ENCODE measurements at places on chromosomes 6 and 20.
A peak's percentile ranks its signal among the peaks of the same experiment; 100 is the strongest.

- DNase-seq = no peak
Measured at GRCh38 chr6:82603871-82604270, 240.3 kb downstream of the TPBG start.

DNA sequence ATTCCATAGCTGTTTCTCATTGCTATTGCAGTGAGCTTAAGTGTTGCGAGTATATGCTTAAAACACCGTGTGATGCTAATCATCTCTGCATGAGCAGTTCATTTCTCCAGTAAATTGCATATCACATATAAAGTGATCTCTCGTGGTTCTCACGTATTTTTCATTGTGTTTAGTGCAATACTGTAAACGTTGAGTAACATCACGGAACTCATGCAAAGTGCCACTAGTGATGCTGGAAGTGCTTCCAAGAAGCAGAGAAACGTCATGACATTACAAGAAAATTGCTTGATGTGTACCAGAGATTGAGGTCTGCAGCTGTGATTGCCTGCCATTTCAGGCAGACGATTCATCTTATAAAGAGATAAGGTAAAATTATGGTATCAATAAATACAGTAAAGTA, 830.4 kb downstream of the GRIK2 start:
- DNase-seq = no peak

DNA sequence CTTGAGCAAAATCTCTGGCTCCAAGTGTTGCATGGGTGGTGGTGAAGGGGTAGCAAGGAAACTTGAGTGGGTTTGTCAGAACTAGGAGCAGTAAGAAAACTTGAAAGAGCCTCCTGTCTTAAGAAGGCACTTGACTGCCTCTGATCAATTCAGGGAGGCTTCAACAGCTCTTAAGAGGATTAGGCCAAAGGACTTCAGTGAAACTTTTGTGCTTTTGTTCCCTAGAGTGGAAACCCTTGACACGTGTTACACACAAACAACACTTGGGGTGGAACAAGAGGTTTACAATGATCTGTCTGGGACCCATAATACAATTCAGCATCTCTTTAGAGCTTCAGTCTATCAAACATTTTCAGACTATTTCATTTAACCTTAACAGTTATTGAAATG, 80.1 kb upstream of the ARMC2 start:
- DNase-seq = no peak

DNA sequence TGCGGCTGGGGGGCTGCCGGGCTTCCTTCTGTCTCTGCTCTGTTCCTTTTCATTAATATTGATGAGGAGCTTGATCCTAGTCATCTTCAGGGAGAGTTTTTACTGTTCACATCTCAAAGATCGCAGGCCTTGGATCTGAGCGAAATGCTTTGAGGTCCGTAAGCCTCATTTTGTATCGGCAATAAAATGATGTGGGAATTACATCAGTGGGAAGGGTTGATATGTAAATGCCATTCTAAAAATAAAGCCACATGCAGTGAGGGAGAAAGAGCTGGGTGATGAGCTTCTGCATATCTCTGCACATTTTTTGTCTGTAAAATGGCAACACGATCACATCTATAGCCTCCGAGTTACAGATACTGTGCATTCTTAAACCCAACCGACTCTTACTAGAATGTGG, 24.9 kb downstream of the CDH26 start:
- DNase-seq = no peak

DNA sequence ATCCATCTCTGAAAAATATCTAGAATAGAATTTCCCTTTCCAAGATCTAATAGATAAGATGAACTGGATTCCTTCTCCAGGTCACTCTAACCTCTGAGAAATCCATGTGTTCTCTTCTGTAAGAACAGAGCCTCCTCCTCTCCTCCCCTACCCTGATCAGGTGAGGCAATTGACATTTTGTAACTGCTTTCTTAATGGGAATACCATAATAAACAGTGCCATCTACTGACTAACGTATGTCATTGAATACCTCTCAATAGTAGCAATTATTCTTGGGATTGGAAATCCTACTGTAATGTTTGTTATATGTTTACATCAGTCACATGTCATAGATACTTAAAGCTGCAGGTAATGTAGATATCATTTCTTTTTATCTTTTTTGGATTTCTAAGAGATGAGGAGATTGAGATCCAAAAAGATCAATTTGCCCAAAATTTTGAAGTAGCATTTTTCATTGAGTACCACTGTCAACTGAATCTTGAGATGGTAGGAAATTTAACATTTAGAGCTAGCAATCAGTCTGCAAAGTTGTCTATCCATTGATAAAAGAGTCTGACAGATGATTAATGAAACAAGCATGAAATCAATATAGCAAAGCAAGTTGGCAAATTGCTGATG, 365.8 kb upstream of the HSF2 start:
- no peak for DNase-seq

GRCh38 chr6:142819603-142820337, 125.2 kb downstream of the HIVEP2 start:
- DNase-seq = peak; percentile 1

- no peak for DNase-seq
Measured at GRCh38 chr6:167137081-167137480, 14.2 kb downstream of the CCR6 start.

DNA sequence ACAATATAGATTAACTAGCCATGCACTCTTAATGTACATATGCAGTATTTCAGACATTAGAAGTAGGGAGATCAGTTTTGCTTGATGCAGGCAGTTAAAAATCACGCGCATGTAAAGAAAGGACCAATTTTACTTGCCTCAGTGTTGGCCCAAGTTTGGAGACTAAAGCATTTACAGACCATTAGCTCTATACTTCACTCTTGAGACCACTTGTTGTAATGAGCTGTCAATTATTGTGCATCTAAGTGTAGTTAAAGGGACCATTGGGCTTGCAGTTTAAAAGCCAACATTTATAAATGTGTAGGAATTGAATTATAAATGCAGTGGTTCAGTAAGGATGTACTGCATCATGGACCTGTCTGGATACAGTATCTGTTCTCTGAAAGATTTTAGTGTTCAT, 53.7 kb downstream of the PLCB4 start:
- no peak for DNase-seq

DNA sequence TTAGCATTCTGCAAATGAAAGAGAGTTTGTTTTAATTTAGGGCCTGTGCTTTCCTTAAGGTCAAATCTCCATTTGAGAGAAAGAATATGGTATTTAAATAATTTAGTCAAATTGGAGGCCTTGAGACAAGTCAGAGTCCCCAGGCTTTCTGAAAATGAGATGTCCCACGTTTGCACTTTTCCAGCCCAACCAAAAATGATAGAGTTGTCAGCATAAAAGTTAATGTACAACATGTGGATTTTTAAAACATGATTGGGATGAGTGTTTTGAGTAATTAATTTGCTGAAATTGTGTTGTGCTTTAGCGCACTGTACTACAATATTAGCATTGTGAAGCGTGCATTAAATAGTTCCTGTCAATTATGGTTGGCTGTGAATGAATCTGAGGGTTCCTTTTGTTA, 10.0 kb downstream of the CD83 start:
- no peak for DNase-seq

DNA sequence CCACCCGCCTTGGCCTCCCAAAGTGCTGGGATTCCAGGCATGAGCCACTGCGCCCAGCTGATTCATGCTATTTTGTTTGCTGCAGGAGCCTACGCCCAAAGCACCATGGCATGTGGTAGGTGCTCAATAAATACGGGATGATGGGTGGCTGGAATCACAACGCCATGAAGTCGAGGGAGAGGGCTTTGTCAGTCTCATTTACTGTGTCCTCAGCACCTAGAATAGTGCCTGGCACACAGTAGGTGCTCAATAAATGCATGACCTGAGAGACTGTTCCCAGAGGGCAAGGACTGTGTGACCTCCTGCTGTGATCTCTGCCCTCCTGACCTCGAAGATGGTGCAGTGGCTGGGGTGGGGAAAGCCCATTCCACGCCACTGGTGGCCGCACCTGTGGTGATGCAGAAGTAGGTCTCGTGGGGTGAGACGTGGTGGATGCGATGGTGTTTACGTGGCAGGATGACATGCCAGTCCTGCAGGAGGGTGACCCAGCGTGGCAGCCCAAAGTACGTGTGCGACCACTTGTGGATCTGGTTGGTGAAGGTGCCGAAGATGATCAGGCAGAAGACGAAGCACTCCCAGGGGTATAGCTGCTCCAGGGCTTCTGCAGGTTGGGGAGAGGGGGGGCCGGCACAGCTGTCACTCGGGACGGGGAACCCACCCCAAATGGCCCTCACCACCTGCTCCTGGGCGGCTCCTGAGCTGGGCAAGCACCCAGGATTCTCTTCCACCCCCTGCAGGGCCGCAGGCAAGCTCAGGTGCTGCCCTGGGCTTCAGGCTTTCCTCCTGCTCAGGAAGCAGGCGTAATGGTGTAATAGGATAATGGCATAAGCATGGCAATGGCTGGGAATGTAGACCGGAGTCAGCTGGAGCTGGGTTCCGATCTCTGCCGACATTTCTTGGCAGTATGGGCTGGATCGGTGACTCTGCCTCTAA, 14.9 kb upstream of the UBE2V1 start:
- no peak for DNase-seq

- DNase-seq = no peak
Measured at GRCh38 chr20:4546786-4547185, 174.9 kb upstream of the PRND start.

DNA sequence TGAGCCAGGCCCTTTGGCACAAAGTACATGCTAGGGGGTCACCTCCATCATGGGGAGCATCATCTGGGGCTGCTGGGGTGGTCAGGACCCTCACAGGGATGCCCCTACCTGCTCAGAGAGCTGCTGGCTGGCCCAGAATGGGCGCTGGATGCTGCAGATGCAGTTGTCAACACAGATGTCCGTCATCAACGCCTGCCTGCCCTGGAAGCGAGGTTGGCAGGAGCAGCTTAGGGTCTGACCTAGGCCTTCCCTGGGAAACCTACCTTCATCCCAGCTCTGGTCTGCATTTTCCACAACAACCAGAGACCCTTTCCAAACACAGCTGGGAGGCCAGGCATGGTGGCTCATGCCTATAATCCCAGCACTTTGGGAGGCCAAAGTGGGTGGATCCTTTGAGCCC, 88.0 kb downstream of the EDN3 start:
- no peak for DNase-seq

DNA sequence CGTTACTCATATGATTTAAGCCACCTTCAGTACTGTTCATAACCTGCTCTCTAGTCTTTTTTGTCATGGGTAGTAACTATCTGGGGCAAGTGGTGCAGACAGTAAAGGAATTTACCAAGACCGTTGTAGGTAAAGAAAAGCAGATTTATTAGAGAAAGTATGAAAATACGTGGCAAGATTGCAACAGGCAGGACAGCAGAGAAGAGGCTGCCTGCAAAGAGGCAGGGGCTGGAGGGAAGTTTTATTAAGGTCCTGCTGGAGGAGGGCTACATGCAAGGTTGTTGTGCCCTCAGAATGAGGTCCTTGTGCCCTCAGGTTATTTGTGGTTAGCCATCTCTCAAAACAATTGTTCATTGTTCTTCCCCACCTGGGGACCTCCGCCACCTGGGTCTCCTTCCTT, 444.3 kb downstream of the BCKDHB start:
- no peak for DNase-seq

DNA sequence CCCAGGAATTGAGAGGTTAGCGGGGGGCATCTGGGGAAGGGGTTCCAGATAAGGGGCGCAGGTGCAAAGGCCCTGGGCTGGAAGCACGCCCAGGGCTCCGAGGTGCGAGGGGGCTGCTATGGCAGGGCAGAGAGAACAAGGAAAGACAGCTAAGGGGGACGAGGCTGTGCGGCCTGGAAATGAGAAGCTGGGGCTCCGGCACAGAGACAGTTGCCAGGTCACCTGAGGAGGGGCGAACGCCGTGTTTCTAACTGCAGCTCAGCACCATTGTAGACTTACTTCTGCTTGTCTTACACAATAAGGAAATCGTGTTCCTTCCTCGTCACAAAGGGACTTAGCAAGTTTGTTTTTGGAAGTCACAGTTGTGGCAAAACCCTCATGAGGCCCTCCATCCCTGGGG, 68.9 kb upstream of the TBXT start:
- no peak for DNase-seq

DNA sequence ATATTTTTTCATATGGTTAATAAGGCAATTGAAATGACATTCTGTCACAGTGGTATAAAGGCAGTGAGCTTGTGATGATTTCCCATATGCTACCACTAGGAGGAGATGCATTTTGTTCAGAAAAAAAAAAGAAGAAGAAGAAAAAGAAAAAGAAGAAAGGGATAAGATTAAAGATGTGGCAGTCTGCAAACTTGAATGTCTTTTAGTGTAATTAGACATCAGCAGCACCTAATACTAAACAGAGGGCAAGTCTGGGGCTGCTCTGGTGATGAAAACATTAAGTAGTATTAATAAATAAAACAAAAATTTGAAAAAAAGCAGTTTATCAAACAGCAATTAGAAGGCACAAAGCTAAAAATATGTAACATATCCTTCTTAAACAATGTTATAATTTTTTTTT, 95.4 kb upstream of the DEFB112 start:
- no peak for DNase-seq

- DNase-seq = no peak
Measured at GRCh38 chr6:118562959-118563358, 14.9 kb downstream of the PLN start.

DNA sequence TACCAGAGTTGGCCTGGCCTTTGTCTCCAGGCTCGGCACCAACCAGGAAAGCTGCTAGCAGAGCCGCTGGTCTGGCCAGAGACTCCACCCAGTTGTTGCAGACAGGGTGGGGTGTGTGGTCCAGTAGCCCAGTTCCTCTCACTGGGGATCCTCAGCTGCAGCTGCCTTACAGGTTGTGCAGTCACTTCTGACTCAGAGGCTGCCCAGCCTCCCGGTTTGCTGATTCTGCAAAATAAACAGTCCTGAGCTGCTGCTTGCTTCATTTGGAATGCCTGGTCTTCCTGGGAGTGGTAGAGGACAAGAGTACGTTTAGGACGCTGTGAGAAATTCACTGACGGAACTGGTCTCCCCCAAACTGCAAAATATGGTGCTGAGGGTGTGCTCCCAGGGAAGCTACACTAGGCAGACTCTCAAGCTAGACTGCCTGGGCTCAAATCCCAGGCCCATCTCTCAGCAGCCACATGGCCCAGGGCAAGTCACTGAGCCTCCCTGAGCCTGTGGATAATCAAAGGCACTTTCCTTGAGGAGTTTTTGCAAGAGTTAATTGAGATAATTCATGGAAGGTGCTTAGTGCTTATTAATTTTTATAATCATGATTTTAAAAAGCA, 246.1 kb downstream of the TFAP2C start:
- DNase-seq = no peak

- DNase-seq = no peak
Measured at GRCh38 chr20:9141070-9141469, 72.2 kb downstream of the PLCB4 start.
